ENCODE measurements at places on chromosomes 11 and 22.

DNA sequence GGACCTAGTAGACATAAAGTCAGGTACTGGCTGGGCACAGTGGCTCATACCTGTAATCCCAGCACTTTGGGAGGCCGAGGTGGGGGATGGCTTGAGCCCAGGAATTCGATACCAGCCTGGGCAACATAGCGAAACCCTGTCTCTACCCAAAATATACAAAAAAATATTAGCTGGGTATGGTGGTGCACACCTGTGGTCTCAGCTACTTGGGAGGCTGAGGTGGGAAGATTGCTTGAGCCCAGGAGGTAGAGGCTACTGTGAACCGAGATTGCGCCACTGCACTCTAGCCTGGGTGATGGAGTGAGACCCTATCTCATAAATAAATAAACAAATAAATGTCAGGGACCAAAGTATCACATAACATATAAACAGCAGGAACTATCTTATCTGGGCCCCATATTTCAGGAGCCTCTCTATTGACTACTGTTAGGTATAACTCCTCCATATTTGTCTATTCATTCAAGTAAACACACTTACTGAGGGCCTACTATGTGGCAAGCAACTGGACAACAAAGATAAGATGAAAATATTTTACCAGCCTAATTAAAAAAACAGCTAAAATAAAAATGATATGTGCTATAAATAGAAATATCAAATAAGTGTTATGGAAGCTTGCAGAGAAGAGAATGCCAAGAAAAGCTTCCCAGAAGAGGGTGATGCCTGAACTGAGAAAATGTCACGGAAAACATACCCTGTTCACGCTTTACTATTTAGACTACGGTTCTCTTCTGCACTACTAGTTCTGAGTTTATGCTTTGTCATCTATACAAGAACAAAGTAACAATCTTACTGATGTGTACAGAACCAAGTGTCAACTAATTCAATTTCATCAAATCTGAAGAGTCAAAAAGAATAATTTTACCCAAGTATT is 2.0 kb downstream of the NUP98 start:
- DNase-seq: no peak

GRCh38 chr22:34019190-34019845 is 99.0 kb upstream of the LARGE1 start:
- no peak for DNase-seq

GRCh38 chr11:9700105-9700801 is 36.4 kb downstream of the SWAP70 start:
- DNase-seq: no peak

GRCh38 chr11:134862587-134863195 is 450.6 kb upstream of the B3GAT1 start:
- no peak for DNase-seq

- DNase-seq: no peak
Observed at GRCh38 chr22:43825651-43826050, 13.5 kb upstream of the EFCAB6 start.

- no peak for DNase-seq
Observed at GRCh38 chr11:126391286-126391954, 35.9 kb downstream of the ST3GAL4 start.

DNA sequence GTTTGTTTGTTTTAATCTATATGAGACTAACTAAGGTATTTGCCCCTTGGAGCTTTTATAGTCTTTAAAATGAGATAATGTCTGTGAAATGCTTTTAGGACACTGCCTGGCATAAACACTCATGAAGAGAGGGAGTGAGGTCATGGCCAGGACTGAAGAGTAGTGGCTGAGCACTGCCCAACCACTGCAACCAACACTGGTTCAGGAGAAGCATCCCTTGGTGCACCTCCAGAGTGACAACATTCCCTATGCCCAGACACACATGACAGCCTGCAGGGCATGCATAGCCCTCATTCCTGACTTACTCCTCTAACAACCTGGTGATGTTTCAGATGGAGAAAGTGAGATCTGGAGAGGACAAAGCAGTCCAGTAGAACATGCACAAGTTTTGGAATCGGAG is 36.1 kb downstream of the ME3 start:
- DNase-seq: no peak

GRCh38 chr11:47400768-47401279 is 7.6 kb upstream of the SLC39A13 start:
- DNase-seq: no peak

DNA sequence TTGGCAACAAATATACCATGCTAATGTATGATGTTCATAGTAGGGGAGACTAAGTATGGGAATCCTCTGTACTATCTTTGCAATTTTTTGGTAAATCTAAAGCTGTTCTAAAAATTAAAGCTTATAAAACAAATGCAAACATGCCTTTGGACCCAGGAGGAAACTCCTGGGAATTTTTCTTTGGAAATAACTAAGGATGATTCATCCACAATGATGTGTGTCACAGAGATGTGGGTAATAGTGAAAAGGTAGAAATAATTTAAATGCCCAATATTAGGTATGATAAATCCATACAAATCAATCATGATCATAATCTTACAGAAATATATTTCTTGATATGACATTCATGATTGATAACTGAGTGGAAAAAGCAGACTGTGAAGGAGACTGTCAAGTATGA is 135.8 kb downstream of the TRIM44 start:
- DNase-seq: no peak

DNA sequence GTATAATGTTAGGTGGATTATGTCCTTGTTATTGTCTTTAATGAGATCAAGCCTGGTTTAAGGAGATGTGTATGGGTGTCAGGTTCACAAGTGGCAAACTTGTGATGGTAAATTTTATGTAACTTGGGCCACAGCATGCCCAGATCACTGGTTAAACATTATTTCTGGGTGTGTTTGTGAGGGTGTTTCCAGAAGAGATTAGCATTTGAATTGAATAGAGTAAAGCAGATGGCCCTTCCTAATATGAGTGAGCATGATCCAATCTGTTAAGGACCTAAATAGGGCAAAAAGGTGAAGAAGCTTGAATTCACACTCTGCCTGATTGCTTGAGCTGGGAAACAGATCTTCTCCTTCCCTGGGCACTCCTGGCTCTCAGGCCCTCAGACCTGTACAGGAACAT is 20.7 kb downstream of the OR5B21 start:
- no peak for DNase-seq

GRCh38 chr22:47193606-47194329 is 431.3 kb downstream of the TBC1D22A start:
- no peak for DNase-seq

- DNase-seq: no peak
Observed at GRCh38 chr22:41828516-41828915, 4.4 kb upstream of the SREBF2 start.

GRCh38 chr11:62439785-62440602 is 21.2 kb downstream of the SCGB1A1 start:
- no peak for DNase-seq

DNA sequence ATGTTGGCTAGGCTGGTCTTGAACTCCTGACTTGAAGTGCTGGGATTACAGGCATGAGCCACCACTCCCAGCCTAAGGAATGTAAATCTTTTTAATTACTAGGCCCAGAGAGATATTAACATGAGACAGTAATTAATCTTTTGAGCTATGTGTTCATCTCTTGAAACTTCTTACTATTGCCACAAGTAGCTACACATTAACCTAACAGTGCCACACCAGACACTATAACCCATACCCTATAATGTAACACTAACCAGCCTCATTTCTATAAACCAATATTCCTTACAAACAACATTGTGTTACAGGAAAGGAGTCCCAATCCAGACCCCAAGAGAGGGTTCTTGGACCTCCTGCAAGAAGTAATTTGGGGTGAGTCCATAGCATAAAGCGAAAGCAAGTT is 8.0 kb upstream of the COX8A start:
- no peak for DNase-seq

- DNase-seq: no peak
Observed at GRCh38 chr11:64562723-64563351, 28.2 kb upstream of the SLC22A12 start.

DNA sequence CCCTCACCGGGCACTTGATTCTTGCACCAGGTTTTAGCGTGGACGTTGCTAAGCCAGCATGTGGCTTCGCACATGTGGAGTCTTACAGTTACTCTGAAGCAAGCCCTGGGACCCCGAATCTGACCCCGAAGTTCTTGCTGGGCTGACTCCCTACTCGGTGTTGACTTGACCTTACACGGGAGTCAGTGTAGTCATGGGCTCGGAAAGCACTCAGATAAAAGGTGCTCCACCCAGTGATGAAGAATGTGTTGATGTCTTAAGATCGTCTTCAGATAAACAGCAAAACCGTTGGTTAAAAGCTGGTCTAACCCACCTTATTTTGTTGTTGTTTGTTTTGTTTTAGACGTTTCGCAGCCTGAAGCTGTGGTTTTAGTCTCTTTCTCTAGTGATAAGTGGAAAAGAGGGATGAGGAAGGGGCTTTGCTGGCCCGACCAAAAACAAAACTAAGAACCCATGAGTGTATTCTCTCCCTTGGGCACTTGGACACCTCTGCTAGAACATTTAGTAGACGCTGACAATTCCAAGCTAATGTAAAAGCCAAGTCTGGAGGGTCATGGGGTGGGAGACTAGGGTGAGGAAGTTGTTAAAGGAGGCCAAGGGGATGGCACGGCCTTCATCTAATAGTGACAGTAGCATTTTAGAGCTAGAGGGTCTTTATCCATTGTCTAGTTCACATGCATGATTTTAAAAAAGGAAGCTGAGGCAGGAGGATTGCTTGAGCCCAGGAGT is 69.9 kb downstream of the BCR start:
- no peak for DNase-seq

DNA sequence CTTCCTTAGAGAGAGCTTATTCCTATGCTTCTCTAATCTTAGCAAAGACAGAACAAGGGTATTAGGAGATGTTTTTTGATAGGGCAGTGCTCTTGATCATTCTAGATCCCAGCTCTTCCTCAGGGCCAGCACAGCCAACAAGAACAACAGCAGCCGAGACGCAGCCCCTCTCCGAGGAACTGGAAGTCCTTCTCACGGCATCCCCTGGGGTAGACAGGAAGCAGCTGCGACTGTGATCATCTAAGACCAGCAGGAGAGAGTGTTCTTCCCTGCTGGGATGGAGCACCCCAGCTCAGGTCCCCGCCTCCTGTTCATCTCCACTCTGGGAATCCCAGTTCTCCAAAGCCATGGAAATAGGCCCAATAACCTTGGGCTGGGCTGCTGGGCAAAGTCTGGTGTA is 29.6 kb downstream of the IRAG1 start:
- no peak for DNase-seq

- no peak for DNase-seq
Observed at GRCh38 chr11:108012139-108012725, 3.5 kb downstream of the CUL5 start.

- DNase-seq: no peak
Observed at GRCh38 chr11:120752668-120753067, 241.1 kb downstream of the GRIK4 start.

DNA sequence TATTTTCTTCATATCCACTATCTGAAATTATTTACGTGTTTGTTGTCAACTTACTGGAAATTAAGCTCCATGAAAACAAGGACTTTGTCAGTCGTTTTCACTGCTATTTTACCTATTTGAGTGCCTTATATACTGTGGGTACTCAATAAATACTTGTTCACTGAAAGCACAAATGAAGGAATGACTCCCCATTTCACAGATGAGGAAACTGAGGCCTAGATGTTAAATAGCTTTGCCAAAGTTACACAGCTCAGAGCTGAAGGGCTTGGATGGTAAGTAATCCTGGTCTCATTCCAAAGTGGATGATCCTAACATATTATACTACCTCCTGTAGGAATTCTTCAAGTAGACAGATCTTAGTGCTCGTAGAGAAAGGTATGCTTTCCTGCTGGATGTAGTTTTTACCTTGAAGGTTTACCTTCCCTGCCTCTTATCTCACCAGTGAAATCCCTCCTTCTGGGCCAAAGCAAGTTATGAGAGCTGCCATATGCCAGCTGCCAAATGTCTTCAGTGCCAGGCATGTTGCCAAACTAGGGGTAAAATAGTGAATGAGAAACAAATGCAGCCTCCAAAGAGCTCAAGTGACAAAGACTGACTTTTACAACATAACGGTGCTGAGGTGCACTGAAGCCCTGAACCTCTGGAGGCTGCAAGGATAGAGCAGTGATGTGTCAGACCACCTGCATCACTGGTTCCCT is 129.7 kb downstream of the TRIM44 start:
- DNase-seq: no peak

DNA sequence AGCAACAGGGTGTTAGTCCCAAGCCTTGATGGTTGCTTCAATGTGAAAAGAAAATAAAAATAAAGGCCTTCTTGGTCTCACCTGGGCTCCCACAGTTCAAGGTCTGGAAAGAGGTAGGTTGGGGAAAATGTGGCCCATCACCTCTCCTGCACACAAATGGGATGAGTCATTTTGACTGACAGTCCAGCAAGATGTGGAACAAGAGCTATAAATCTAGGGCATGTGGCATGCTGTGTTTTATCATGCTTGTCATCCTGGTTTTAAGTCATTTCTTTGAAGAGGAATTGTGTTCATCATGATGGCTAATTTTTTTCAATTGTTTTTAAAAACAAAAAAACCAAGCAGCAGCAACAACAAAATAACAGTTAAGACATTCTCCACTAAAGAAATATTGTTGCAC is 503.7 kb downstream of the NTM start:
- DNase-seq: no peak

GRCh38 chr11:128917144-128917724 is 25.4 kb downstream of the TP53AIP1 start:
- DNase-seq: no peak

DNA sequence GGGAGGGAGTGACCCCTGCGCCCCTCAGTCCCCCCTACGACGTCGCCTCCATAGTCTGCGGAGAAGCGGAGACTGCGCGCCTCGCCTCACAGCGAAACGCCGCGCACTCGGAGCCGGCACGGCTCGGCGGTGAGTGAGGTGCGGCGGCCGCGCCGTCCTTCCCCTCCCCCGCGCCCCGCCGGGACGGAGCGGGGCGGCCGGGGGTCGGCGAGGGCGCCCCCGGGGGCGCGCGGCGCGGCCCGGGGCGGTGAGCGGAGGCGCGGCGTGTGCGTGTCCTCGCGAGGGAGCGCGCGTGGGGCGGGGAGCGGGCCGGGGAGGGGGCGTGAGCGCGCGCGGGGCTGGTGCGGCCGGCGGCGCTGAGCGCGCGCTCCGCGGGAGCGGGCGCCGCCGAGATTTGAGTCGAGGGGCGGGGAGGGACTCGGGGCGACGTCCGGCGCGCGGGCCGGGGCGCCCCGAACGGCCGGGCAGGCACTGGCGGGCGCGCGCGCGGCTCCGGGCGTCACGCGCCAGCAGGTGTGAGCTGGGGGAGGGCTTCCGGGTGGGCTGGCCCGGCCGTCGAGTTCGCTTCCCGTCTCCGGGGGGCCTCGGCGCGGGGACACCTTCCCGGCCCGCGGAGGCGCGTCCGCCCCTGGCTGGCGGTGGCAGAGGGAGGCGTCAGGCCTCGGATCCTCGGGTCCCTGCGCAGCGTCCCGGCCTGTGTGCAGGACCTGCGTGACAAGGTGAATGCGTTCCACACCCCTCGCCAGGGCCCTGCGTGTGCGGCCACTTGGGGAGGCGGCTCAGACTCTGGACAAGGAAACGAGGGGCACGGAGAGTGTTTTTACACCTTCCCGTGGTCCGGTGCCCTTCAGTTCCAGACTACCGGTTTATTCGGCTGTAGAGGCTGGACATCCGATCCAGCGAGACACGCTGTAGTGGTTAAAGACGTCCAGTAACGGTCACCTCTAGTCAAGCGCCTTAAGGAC is 50.4 kb downstream of the FAM83F start:
- peak; percentile 66 for DNase-seq

GRCh38 chr11:111472228-111472627 is 40.0 kb downstream of the BTG4 start:
- no peak for DNase-seq
